ENCODE measurements at places on chromosomes 2 and 18. TPM values are rescaled to one million over a fixed set of nuclear protein-coding genes. Genes with fewer than 3 reads are reported as not detected.

Gene SLC14A1
- 6.9 TPM for total RNA-seq

Gene ZBTB14
- total RNA-seq: 5.4 TPM

Gene SPIRE1
- 32.4 TPM for total RNA-seq

Gene TMEM17
- total RNA-seq: 2.9 TPM

Gene AQP12B
- total RNA-seq: not detected

Gene C1GALT1C1L
- not detected for total RNA-seq

Gene FZD7
- total RNA-seq: 5.5 TPM

Gene ASXL3
- not detected for total RNA-seq

Gene GAD1
- 10.6 TPM for total RNA-seq

Gene USP37
- total RNA-seq: 11.6 TPM

Gene CAD
- 85.9 TPM for total RNA-seq

Gene PXDN
- total RNA-seq: 125 TPM
